ENCODE measurements at places on chromosomes 12 and 14.

GRCh38 chr12:81354327-81354932 is 276.6 kb downstream of the ACSS3 start:
- no peak for DNase-seq

DNA sequence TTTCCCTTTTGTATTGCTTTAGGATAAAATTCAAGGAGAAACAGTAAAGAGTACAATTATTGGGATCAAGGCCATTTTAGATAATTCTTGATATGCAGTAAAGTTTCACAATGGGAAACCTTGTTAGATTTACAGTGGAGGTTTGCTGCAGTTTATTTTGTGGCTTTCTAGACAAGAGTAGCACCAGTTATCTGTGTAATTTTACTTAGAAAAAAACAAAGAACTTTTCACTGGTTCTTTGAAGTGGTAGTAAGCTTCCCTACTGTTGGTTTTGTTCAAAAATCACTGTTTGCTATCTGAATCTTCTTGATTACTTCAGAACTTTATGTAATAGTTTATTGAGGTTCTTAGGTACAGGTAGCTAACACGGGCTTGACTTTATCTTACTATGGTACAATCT is 42.0 kb downstream of the ADIPOR2 start:
- DNase-seq = no peak

GRCh38 chr12:102633981-102634605 is 153.7 kb upstream of the IGF1 start:
- no peak for DNase-seq

- DNase-seq = no peak
These were observed 4.2 kb downstream of the DAZAP2 start for GRCh38 chr12:51242876-51243275.

- no peak for DNase-seq
These were observed 51.2 kb downstream of the PITPNM2 start for GRCh38 chr12:123099560-123100192.

- no peak for DNase-seq
These were observed 192.9 kb downstream of the C12orf75 start for GRCh38 chr12:105523164-105524057.

DNA sequence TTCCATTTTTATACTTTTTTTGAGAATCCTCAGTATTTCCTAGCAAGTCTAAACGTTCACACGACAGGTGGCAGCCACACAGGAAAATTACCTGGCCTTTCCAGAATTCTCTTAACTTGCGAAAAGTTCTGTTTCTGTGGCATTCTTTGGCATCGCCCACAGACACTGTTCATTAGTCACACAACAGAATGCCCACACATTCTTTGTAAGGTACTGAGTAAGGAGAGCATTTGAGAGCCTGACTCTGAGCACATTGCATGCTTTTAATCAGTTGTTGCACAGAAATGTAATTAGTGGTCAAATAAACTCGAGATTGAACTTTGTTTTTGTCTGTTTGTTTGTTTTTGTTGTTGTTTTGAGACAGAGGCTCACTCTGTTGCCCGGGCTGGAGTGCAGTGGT is 52.4 kb downstream of the LMNTD1 start:
- no peak for DNase-seq

GRCh38 chr12:130977743-130978095 is 24.0 kb downstream of the ADGRD1 start:
- DNase-seq = no peak
